ENCODE measurements at places on chromosomes 13 and 19.

DNA sequence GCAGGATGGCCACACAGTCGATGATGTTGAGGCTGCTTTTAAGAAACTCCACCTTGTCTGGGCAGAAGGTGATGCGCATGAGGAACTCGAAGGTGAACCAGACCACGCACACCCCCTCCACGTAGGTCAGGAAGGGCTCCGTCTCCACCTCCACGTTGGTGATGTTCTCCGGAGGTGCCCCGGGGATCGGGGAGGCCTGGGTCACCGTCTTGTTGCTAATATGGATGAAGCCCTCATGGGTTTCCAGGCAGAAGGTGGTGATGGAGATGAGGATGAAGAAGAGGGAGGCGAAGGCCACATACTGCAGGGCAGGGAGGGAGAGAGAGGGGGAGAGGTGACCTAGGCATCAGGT lies 5.4 kb downstream of the KCNC3 start:
- no peak for DNase-seq

DNA sequence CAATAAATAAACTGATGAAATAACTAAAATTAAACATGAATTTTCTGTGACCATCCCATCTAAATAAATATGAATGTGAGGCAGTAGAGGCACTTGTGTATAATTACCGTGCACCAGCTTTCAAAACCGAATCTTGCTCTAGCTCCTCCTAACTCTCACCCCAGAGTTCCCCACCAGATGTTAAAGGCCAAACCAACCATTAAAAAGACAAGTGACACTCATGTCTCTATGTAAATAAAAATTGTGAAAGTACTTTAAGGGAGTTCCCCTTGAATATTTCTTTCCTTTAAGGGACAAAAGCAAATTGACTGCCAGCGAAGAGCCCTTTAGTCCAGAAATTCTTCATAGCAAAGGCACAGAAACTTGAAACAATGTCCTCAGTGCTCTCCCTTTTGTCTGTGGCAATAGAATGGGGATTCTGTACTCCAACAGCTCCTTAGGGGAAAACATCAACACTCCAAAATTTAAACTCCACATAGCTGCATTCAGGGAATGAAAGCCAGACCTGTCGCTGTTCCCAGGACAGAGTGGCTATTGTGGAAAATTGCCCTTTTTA lies 101.7 kb upstream of the SOX21 start:
- DNase-seq: no peak

DNA sequence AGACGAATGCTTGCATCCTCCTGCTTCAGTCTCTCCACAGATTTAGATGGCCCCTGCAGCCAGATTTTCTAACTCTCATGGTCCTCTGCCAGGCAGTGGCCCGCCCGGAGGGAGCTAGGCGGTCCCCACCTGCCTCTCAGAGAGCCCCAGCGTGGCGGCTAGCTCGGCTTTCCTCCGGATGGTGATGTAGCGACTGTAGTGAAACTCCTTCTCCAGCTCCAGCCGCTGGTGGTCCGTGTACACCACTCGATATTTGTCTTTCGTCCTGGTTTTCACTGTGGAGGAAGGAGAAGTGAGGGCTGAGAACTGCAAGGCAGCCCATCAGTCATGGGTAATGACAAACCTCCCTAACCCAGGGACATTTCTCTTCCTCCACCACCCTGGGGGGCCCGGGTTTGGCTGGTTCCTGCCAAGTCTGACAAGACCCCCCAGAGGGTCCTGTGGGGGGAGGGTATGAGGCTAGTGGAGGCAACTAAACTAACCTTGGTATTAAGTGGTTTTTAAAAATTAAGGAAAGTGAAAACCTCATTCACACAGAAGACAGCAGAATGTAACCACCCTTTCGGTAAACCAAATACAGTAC lies 4.3 kb downstream of the CDX2 start:
- no peak for DNase-seq

DNA sequence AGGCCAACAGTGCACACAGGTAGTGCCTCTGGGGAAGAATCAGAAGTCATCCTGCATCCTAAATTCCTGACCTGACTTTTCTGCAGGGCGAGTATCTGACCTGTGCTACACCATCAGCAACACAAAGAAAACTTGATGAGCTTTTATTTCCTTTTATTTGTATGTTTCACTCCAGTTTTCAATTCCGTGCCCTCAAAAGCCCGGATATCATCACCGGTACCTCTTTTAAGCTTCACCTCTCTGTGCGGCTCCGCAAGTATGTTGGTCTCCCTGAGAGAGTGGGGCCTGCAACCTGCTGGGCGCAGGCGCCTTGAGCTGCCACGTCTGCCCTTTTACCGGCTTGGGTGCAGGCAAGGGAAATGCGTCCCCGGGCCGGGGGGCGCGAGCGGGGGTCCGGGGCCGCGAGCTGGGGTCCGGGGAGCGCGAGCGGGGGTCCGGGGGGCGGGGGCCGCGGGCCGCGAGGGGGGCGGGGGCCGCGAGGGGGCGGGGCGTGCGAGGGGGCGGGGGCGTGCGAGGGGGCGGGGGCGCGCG lies 4.3 kb upstream of the DUXA start:
- DNase-seq: no peak

DNA sequence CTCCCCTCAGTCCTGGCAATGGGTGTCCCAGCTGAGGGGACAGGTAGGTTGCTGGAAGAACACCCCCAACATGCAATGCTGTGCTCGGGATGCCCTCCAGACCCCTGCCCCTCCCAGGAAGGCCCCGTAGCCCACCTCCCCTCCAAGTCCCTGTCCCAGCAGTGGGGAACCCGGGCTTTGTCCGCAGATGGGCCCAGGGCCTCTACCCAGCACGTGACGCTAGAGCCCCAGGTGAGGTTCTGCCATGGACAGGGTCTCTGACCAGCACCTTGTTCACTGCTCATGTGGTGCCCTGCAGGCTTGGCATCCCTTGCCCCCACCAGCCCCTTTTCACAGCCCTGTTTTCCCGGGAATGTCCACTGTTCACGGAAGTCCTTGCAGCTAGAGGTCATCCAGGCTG lies 220.0 kb upstream of the SGCG start:
- DNase-seq: no peak

GRCh38 chr19:57057036-57057686 lies 62.6 kb upstream of the USP29 start:
- no peak for DNase-seq

- no peak for DNase-seq
Measured at GRCh38 chr13:95452375-95452774, 100.1 kb upstream of the CLDN10 start.

- no peak for DNase-seq
Measured at GRCh38 chr13:32310134-32310706, 4.9 kb downstream of the ZAR1L start.

GRCh38 chr13:24632382-24633121 lies 47.7 kb upstream of the ATP12A start:
- no peak for DNase-seq

GRCh38 chr19:40521276-40521675 lies 54.5 kb downstream of the SPTBN4 start:
- DNase-seq: no peak

DNA sequence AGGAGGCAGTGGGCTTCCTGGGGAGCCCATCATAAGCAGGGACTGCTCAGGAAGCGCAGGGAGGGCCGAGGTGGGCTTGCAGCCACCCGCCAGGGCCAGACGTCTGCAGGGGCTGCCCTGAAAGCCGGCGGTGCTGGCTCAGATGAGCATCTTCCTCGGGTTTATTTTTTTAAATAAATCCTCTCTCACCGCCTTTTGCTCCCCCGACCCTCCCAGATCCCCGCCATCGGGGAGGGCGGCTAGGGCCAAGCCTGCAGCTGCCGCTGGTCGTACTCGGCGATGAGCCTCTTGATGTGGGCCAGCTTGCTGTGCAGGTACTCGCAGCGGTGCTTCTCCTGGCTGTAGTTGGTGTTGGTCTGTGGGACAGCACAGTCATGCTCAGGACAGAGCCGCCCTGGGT lies 6.6 kb upstream of the ISYNA1 start:
- DNase-seq: no peak

GRCh38 chr13:24984134-24984533 lies 111.8 kb upstream of the PABPC3 start:
- DNase-seq: no peak

GRCh38 chr13:21849323-21849722 lies 178.4 kb downstream of the FGF9 start:
- DNase-seq: no peak

GRCh38 chr19:5718037-5718578 lies 1.8 kb downstream of the LONP1 start:
- DNase-seq: no peak

DNA sequence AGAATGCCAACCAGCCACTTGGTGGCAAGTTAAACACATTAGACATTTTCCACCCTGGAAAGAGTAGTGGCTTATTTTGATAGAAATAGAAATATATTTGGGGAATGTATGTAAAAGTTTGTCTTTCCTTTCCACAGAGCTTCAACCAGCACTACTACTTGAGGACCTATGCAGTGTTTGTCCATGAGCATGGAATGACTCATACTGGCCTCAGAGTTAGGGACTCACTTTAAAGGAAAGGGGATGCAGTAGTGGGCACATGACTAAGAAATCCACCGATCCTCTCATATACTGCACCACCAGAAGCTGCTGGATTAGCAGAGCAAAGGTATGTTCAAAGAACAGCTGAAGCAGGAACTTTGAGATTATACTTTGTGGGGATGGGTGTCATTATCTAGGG lies 62.6 kb downstream of the LACC1 start:
- DNase-seq: no peak
